ENCODE measurements at places on chromosomes 12 and 14.

DNA sequence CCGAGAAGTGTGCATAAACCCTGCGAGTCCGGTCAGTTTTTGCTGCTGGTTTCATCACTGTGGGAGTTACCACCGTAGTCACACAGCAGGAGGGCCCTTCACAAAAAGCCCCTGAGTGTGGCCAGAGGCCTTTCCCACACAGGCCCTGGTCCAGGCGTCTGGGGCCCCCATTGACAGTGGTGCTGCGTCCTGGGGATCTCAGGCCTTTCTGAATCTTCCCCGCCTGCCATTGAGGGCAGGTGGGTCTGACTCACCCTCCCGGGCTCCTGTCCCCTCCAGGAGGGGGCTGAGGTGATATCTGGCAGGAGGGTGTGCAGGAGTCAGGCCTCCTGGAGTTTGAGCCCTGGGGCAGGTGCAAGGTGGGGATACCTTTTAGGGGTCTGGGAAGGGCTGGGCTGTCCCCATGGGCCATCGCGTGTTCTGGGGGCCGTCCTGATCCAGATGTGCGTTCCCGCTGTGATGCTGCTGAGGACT, 358.5 kb downstream of the TMEM121 start:
- peak; percentile 63 for DNase-seq

DNA sequence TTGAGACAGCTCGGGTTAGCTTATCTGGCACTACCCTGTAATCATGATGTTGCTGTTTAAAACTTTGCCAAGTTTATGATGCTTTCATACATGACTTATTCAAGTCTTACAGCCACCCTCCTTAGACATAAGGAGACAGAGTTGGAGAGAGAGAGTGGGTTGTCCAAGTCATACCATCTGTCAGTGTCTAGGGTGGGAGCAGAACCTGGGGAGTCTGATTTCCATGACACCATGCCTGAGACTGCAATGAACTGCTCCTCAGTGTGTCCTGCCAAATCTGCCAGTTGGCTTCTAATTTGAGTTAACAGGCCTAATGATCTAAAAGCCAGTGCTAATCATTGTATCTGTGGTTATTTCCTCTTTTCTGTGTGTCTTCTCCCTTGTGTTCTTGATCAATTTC, 43.7 kb upstream of the PHC1 start:
- no peak for DNase-seq

GRCh38 chr14:61244009-61244408, 37.1 kb downstream of the TMEM30B start:
- DNase-seq = no peak

DNA sequence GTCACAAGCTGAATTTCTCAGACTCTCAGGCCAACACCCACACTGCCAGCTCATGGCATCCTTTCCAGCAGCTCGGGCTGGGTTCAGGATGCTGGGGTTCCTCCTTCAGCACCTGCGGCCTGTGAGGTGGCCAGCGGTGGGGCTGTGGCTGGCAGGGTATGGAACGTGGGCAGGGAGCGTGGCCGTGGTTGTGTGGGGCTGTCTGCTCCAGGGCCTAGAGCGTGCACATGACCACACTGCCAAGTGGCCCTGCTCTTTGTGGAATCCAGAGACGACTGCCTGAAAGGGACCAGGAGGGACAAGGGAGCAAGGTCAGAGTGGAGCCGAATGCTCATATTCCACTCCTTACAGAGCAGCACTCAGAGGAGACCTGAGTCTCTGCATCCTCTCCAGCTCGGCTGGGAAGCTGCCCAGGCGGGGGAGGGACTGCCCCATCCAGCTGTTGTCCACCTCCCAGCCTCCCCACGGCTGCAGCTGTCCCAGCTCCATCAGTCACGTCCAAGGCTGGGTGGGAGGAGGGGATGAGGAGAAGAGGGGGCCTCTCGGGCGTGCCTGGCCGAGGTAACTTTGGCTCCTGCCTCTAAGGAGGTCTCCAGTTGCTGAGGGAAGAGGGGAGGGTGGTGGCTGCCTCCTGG, 71.3 kb downstream of the TSPAN9 start:
- DNase-seq = no peak

DNA sequence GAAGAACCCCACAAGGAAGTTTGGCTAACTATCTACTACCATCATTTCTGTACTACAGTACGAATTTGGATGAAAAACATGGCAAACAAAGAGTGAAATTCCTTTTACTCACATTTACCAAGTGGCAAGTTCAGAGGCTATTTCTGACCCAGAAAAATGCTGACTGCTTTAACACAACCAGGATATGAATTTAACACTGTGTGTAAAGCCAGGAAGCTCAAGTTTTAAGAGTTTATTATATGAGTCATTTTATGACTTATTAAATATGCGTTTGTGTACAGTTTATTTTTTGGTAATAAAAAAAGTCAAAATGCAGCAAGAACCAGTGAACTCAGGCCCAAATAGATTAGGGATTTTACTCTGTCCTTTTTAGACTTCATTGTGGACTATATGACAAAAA, 58.4 kb upstream of the STAC3 start:
- DNase-seq = no peak

DNA sequence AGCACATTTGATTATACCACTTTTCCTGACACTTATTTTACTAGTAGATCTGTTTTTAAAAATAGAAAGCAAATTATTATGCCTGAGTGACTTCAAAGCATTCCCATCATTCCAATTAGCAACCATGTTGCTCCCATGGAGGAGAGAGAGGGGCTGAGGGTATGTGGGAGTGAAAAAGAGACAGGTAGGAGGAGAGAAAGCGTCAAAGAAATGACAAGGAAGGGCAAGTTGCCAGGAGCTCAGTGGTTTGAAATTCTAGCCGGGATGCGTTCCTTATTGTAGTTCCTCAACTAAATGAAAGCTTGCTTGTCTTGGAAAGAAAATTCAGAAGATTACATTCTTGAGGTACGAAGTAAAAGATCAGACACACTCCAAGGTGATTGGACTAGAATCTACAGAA, 92.4 kb upstream of the PKP2 start:
- DNase-seq = no peak

GRCh38 chr12:123075087-123075645, 75.7 kb downstream of the PITPNM2 start:
- DNase-seq = no peak

DNA sequence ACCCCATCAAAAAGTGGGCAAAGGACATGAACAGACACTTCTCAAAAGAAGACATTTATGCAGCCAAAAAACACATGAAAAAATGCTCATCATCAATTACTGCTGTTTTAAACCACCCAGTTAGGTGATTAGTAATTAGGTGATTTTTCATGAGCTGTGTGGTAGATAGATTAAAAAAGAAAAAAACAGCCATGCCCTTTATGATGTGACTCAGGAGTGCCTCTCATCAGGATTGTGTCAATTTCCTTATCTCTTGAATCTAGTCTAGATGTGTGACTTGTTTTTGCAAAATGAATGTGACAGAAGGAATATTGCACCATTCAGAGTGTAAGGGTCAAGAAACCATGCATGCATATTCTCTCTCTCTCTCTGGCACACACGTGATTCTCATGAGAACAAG, 5.7 kb downstream of the OR10A7 start:
- no peak for DNase-seq

DNA sequence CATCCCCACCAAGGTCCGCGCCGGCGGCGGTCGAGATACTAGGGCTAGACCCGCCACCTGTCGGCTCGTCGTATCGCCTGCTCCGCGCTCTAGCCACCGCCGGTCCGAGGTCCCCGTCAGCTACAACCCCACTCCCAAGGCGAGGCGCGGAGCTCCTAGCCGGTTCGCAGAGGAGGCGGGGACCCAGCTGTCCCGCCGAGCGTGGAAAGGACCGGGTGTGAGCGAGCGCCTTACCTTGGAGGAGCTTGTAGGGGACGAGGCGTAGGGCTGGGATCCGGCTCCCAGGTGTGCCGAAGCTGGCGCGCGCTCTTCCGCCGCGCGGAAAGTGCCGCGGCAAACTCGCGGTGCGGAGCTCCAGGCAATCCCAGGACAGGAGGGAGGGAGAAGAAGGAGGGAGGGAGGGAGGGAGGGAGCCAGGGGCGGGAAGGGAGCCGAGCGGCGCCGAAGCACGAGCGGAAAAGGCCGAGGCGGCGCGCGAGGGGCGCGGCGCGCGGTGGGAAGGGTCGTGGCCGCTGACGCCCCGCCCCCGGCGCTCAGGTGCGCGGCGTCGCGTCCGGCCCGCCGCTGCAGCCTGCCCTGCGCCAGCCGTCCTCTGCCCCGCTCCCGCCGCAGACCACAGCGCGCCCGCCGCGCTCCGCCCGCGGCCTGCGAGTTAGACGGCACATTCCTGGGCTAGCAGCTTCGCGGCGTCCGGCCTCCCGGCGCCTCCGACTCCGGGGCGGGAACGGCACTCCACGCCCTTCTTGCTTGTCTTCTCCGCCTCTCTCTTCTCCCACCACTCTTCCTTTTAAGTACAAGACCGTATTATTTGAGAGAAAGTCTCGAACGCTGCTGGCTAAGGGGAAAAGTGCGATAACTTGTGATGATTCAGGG, at the start of gene PAWR:
Gene PAWR (minus strand): TSS at position 327 of the 873 bp plus-strand sequence. CDS start 720 bp downstream, outside the sequence.
- no peak for DNase-seq

- no peak for DNase-seq
Measured at GRCh38 chr12:107779077-107779831, 4.8 kb downstream of the ASCL4 start.

DNA sequence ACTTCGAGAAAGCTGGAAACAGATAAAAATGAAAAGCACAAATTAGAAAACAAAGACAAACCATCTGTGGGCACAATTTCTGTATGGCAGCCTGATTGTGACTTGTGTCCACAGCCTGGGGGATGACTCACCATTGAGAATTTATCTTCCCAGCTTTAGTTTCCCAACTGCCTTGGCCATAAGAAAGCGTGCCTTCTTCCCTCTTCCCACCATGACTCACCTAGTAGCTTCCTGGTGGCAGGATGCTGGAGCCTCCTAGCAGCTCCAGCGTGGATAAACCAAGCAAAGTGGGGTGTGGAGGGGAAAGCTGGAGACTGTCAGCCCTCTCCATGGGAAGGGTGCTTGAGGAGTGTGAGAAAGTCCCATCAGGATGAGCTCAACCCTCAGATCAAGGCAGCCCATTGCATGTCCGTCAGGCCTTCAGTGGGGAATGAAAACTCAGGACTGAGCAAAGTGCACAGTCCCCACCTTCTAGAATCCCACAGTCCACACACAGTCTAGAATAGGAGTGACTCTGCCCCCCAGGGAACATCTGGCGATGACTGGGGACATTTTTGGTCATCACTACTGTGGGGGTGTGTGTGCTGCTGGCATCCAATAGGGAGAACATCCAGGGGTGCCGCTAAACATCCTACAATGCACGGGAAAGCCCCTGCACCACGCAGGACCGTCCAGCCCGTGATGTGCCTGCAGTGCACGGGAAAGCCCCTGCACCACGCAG, 22.4 kb upstream of the SERPINA6 start:
- no peak for DNase-seq

DNA sequence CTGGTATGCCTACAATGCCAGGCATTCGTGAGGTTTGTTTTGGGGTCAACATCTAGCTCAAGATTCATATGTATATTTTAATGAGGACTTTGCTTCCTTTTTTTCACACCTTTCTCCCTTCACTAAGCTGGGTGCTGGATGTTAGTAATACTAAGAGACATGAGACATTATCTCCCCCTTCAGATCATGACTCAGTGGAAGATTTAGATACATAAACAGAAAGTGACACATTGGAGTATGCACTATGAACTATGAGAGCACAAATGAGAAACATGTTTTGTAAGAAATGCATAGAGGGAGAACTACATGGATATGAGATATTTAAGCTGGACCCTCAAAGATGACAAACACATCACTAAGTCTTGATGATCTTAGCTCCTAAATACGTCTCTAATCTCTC, 286.3 kb downstream of the RPAP3 start:
- no peak for DNase-seq

- DNase-seq = no peak
Measured at GRCh38 chr14:95713596-95714371, at the start of gene TCL1A. TSS of gene TCL1A (minus strand) at chr14:95714125. CDS start at chr14:95714066, 59 bp downstream.

DNA sequence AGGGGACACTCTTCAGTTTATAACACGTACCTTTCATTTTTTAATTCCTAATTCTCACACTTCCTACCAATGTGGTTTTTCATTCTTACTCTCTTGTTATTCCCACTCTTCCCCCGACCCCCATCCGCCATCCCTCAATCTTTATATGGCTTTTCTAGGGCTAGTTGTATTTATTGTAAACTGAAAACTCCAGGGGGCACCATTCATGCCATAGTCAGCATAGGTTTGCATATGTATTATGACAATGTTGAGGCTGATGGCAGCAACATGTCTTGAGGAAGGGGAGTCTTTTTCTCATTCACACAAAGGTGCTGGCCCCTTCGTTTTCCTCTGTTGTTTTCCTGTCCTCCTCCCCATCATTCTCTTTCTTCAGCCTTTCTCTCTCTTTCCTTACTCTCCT, 27.7 kb upstream of the LTA4H start:
- no peak for DNase-seq

DNA sequence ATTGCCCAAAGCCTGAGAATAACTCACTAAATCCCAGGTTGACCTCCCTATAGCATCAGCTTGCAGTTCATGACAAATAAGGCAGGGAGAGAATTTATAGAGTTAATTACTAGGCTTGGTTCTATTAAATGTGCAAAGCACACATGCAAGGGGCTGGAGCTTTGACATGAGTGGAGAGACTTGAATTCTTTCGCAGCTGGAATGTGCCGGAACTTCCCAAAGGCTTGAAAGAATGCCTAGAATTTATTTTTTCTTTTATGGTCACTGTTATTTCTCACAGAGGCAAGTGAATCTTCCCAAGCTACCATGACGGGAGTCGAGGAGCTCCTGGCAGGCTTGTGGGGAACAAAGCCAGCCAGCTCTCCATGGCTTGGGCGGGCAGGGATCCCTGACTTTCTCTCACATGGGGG, 95.5 kb upstream of the USP44 start:
- DNase-seq = no peak

GRCh38 chr12:110037315-110037714, 11.0 kb downstream of the C12orf76 start:
- peak; percentile 72 for DNase-seq

DNA sequence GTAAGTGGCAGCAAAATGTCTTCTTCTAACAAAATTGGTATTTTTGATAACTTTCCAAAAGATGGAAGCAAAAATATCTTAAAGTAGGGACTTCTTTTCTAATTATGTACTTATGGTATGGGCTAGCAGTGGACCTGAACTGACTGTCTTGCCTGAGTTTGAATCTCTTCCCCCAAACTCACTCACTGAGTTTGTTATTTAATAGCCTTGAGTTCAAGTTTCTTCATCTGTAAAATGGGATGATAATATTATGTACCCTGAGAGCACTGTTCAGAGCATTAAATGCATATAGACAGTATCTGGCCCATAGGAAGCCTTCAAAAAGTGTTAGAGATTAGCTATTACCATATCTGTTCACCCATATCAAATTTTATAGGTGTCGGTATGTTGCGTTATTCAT, 210.4 kb upstream of the NUDT4 start:
- no peak for DNase-seq

DNA sequence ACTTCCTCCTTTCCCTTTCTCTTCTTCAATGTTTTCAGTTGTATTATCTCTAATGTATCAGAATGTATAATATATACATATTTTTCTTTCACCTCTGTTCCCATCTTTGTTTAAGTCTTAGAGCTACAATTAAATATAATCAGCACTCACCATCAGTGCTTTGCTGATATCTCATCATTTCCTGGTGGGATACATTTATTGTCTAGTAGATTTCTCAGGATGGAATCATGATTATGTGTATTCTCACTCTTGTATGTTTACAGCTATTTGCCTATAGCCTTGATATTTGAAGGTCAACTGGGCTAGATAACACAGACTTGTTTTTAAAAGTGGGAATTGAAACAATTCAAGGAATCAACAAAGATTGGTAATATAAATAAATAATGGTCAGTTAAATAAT, 124.9 kb upstream of the EEA1 start:
- DNase-seq = no peak

GRCh38 chr12:47549258-47549657, 156.6 kb downstream of the RPAP3 start:
- DNase-seq = no peak
